ENCODE measurements at places on chromosomes 5 and 9.

DNA sequence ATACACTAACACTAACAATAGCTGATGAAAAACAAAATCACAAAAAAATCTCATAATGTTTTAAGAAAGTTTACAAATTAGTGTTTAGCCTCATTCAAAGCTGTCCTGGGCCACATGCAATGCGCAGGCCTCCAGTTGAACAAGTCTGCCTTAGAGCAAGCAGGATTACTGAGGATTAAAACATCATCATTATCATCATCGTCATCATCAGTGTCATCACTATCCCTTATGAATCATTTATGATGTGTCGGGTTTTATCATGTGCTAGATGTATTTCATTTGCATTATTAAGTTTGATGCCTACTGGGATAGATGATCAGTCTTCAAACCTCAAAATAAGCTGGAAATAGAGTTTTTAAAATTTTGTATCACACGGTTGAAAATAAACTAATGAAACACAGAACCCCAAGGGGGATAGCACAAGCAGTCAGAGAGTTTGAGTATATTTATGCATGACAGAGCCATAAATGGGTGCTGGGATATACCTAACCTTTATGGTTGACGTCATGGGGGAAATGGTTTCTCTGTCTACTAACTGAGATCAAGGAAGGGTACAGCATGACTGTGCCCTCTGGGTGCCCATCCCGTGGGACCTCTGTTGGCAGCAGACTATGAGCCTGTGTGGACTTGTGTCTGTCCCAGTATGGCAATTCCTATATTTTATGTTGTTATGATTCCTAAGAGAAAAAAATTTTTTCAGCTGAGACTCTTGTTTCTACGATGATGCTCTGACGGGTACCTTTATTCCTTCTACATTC is 150.3 kb upstream of the ADRA1B start:
- DNase-seq: no peak

DNA sequence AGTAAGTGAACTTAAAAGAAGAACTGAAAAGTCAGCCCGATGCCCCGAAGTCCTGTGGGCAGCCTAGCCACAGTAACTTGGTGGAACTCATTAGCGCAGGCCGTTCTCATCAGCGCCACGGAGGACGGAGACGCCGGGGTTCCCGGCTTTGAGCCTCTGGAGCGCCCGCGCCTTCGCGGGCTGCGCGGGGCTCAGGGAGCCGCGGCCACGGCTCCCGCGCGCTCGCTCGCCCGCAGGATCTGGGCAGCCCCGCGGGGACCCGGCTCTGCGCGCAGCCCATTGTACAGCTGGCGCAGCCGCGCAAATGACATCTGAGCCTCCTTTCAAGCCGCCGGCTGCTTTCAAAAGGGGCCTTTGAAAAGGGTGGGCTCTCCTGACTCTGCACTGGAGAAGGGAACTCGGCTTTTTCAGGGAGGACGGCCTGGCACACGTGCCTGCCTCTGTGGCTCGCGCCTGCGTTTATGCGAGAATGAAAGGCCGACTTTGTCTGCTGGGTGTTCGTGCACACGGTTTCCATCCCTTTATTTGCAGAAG is 40.7 kb downstream of the TLR4 start:
- no peak for DNase-seq

GRCh38 chr9:84163052-84163650 is 177.4 kb downstream of the SLC28A3 start:
- no peak for DNase-seq

DNA sequence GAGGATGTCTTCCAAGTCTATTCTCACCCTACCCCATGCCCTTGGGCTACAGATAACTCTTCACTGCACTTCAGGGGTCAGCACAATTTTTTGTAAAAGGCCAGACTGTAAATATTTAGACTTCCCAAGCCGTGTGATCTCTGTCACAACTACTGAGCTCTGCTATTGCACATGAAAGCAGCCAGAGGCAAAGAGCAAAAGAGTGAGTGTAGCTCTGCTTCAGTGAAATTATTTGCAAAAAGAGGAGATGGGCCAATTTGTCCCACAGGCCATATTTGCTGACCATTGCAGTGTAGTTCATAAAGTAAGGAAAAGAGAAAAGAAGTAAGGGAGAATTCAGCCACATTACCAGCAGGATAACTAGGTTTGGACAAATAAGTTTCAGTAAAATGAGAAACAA is 7.0 kb upstream of the MOCS2 start:
- no peak for DNase-seq

- no peak for DNase-seq
Measured at GRCh38 chr9:127927201-127927987, 3.2 kb downstream of the PIP5KL1 start.

DNA sequence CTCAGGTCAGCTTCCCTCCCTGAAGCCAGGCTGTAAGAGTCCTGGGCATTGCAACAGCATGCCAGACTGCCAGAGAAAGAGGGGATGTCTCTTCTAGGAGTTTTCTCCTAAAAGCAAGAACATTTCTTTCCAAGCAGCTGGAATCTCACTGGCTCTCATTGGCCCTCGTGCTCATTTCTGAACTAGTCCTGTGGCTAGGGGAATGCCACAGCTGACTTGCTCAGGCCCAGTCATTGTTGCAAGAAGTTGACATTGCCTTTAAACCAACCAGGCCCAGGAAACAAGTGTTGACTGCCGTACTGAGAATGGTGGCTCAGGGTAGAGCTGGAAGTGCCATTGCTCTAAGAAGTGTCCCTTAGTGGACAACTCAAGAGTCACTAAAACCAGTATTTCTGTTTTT is 15.0 kb upstream of the CEP120 start:
- no peak for DNase-seq

GRCh38 chr5:20353499-20353898 is 365.5 kb upstream of the CDH18 start:
- DNase-seq: no peak

- DNase-seq: no peak
Measured at GRCh38 chr5:167402671-167403070, 888.8 kb upstream of the WWC1 start.

GRCh38 chr5:66814146-66814991 is 218.2 kb downstream of the MAST4 start:
- peak; percentile 36 for DNase-seq

GRCh38 chr5:174849426-174849825 is 125.0 kb downstream of the MSX2 start:
- DNase-seq: no peak
